ENCODE measurements at places on chromosomes 4 and X.

DNA sequence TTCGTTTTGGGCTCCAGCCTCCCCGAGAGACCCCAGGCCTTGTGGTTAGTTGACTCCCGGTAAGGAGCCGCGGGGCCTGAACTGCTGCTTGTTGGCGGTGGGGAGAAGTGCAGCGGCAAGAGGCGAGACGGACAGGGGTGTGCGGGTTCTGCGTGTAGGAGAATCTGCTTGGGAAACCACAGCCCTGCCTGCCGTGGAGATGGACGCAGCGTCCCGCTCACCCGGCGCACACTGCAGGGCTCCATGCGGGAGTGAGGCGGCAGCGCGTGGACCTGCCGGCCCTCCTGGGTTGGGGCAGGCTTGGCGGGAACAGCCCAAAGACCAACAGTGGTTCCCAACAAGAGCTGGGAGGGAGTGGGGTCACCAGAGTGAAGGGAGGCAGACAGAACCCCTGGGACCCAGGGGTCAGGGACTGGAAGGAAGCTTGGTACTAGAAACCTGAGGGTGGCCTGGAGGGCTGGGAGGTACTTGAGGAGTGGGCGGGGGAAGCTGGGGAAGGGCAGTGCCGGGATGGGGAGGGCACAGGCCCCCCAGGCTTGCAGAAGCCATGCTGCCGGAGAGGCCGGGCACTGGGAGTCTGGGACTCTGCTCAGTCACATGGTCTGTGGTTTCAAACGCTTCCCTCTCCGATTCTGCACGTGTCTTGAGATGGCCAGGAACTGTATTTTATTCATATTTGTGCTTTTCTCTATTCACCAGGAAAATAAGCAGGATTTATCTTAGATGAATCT is 70.8 kb downstream of the RGS12 start:
- DNase-seq: no peak

DNA sequence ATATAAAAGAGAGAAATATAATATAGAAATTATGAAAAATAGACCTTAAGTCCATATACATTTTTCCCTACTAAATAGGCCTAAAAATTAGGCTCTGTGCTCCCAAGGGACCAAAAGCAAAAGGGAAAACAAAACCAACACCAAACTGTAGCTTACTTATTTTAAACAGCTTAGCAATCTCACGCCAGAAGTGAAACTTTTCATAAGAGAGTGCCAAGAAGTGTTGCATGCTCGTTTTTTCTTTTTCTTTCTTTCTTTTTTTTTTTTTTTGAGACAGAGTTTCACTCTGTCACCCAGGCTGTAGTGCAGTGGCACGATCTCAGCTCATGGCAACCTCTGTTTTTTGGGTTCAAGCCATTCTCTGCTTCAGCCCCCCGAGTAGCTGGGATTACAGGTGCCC is 250.4 kb downstream of the TMA16 start:
- no peak for DNase-seq

DNA sequence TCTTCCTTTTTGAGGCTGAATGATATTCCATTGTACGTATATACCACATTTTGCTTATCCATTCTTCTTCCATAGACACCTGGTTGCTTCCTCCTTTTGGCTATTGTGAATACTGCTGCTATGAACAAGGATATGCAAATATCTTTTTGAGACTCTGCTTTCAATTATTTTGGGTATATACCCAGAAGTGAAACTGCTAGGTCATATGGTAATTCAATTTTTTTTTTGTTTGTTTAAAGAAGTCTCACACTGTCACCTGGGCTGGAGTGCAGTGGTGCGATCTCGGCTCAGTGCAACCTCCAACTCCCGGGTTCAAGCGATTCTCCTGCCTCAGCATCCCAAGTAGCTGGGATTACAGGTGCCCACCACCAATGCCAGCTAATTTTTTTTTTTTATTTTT is 75.3 kb downstream of the METTL14 start:
- DNase-seq: no peak

- DNase-seq: no peak
Observed at GRCh38 chrX:9333873-9334560, 130.8 kb upstream of the TBL1X start.

- DNase-seq: no peak
Observed at GRCh38 chr4:159010563-159011260, 92.2 kb upstream of the RAPGEF2 start.

GRCh38 chrX:29841750-29842149 is 373.6 kb upstream of the MAGEB2 start:
- no peak for DNase-seq

DNA sequence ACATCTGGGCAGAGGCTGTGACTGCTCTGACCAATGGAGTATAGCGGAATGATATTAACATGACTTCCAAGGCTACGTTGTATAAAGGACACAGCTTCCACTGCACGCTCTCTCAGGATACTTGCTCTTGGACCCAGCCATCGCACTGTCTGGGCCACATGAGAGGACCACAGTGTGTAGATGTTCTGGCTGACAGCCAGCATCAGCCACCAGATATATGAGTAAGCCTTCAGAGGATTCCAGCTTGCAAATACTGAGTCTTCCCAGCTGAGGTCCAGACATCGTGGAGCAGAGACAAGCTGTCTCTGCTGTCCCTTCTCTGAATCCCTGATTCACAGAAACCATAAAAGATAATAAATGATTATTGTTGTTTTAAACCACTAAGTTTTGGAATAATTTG is 146.8 kb upstream of the USP9X start:
- no peak for DNase-seq

GRCh38 chr4:151566053-151566452 is 157.1 kb downstream of the FHIP1A start:
- no peak for DNase-seq

GRCh38 chrX:106874075-106874474 is 29.1 kb downstream of the RIPPLY1 start:
- DNase-seq: no peak

DNA sequence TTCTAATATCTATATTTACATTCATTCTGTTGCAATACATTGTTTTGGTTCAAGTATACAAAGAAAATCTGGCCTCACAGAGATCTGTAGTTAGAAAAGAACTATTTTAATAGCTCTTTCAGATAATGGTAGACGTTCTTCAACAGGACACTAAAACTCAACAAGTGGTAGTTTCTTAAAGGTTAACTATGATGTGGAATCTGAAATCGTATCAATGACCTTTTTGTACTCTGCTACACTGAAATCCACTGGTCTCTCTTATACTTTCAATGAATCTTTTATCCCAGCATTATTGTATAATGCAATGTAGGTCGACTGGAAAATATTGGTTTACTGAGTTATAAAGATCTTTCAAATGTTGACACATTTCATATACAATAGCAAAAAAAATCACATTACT is 12.7 kb downstream of the TMEM185A start:
- DNase-seq: no peak

DNA sequence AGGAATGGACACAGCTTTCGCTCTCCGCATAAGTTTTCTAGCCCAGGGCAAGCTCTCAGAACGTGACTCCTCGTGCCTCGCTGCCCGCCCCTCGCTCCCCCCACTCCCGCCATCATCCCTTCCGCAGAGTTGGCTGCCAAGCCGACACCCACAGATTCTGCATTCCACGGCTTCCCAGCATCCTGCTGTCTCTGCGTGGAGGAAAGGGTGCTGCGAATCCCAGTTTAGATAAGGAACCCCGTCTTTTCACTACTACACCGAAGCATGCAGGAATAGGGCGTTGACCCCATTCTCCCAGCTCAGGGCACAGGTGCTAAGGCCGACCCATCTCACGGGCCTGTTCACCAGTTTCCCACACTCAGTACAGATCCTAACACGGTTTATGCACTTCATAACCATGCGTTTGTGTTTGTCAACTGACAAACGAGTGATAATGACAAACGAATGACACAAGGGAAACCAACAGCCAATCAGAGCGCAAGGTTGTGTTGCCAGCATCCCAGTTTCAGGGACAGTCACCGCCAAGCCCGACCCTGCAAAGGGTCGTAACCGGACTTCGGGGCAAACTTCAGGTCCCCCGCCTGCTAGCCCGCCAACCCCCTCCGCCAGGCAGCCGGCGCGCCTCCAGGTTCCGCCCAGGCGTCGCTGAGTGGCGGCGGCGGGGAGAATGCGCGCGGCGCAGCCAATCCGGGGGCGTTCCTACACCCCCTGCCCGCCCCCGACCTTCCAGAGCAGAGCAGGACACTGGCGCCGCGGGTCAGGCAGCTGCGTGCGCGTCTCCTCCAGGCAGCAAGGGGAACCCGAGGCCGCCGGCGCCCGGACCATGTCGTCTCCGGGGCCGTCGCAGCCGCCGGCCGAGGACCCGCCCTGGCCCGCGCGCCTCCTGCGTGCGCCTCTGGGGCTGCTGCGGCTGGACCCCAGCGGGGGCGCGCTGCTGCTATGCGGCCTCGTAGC is at the start of gene CYP2U1:
TSS of gene CYP2U1 (plus strand) at position 729 of the 954 bp plus-strand sequence. CDS start at position 824, 95 bp downstream.
- peak; percentile 47 for DNase-seq

GRCh38 chr4:82528074-82528473 is 33.7 kb downstream of the TMEM150C start:
- DNase-seq: no peak

GRCh38 chr4:149884046-149884445 is 68.4 kb upstream of the IQCM start:
- no peak for DNase-seq

DNA sequence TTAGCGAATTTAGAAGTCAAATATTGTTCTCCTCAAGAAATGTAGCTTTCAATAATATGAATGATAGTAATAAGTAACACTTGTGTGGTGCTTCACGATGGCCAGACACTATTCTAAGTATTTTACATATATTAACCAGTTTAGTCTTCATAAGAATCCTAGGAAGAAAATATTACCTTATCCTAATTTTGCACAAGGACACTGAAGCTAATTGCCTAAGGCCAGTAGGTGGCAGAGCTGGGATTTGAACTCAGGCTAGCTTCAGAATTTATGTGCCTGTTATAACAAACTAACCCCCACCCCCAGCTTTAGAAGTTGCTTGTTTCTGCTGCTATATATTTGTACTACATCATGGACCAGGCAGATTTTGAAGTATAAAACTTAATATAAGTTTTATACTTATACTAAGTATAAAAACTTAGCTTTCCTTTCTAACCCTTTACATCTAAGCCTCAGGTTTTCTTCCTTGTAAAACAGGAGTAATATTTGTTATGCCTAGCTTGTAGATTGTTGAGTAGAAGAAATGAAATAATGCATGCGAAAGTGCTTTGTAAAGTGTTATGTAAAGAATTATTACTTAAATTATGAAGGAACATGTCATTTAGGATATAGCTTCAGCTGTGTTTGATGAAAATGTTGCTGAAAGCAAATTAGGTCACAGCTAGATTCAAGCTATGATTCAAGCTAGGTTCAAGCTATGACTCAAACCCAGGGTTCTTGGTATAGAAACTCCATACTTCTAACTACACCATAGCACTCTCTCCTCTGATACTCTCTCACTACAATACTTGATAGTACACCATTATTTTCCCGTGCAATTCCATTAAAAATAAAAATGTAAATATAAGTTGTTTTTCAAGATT is 4.2 kb upstream of the CDS1 start:
- no peak for DNase-seq

DNA sequence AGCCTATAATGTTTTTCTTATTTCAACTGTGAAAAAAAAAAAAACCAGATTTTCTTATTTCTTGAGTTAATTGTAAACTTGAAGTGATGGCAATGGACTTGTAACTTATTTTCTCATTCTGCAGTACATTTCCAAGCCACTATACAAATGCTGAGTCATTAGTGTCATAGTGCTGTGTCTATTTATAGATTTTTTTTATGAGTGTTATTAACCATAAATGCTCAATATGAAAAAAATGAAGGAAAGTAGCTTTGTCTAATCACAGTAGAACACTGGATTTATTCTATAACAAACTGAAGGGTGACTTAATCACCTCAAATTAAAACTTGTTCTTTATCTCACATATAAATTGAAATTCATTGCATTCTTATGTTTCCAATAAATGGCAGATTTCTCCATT is 718.6 kb downstream of the CCSER1 start:
- no peak for DNase-seq

- no peak for DNase-seq
Observed at GRCh38 chr4:30718021-30718542, 2.1 kb upstream of the PCDH7 start.

GRCh38 chr4:184153781-184154180 is 63.9 kb downstream of the ENPP6 start:
- DNase-seq: no peak

GRCh38 chrX:65451663-65452062 is 82.9 kb downstream of the LAS1L start:
- no peak for DNase-seq

- no peak for DNase-seq
Observed at GRCh38 chr4:114677346-114677979, 78.9 kb downstream of the UGT8 start.

DNA sequence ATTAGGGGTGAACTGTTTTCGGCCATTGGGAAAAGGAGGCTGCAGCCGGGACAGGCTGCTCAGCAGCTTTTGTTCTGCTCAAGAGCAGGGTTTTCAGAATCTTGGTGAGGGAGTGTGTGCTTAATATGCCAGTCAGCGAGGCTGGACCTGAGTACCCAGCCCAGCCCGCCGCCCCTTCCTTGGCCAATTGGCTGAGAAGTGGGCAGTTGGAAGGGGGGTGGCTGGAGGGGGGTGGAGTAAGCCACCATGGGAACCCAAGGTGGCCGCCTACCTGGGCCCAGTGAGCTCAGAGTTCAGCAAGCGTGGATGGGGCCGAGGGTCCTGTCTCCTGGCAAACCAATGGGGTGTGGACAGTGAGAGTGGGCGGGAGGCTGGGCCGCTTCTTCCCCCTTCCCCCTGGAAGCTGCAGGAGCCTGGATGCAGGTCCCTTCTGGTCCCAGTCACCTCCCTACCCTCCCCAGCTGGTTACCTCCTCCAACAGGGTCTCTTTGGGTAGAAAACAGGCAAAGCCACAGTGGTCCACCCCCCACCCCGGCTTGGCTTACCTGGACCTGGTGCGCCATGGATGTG is 52.5 kb downstream of the SORCS2 start:
- no peak for DNase-seq

DNA sequence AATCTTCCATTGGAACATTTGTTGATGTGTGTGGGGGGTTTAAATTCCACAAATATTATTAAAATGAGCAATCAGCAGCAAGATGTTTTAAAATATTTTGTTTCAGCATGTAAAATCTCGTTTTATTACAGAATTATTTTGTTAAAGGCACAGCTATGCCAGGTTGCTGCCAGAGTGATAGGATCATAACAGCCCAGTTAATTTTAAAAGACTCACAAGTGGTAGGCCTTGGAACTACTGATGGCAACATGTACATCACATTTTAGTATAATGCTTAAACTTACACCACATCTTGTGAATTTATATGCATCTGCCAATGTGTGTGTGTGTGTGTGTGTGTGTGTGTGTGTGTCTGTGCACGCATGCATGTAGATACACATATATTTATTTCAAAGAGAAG is 97.8 kb upstream of the SPRY1 start:
- DNase-seq: no peak

DNA sequence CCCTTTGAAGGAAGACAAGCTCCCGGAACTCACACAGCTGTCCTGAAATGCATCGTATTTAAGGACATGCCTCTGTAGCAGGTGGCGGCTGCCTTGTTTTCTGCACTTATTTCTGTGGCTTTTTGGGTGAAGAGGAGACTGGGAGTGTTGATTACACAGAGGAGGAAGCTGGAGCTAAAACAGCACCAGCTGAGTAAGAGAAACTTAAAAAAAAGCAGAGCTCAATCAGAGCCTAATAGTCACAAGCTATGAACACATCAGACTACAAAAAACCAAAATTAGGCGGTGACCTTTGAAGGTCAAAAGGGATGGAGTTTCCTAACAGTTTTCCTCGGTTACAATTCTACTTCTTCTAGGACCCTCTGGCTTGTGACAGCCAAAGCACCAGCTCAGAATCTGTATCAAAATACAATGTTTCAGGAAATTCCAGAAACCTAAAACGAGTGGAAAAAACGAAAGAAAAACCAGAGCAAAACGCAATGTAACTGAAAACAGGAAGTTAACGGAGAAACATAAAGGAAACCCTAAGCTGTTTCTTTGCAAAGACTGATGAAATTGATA is 13.5 kb downstream of the PRKX start:
- no peak for DNase-seq
